ENCODE measurements at places on chromosomes 16 and 17. TPM values are rescaled to one million over a fixed set of nuclear protein-coding genes. Genes with fewer than 3 reads are reported as not detected.

Gene CES3
- total RNA-seq, result 2.9 TPM

Gene CCDC200
- not detected for total RNA-seq

Gene CACNG1
- total RNA-seq, result not detected

Gene PRR15L
- not detected for total RNA-seq

Gene GCSH
- 25.3 TPM for total RNA-seq

Gene CCL7
- total RNA-seq, result not detected

Gene CCL1
- total RNA-seq, result not detected

Data from activated CD8-positive, alpha-beta T cell treated with anti-CD3 and anti-CD28 coated beads for 36 hours (primary cell).